ENCODE measurements at places on chromosomes 12 and 14.

DNA sequence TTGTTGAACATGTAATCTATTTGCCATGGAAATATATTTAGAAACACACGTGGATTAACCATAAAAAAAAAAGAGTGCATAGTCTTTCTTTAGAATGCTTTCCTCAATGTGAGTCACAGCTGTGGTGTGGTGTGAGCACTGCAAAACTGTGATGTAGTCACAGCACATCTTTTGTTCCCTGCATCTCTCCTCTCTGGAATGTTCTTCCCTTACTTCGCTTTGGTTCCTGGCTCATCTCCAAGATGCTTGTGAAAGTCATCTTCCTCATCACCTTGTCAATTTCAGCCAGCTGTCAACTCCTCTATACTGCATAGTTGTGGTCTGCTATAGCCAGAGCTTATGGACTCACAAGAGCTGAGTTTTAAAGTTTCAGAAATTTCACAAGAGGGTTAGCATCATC is 60.2 kb downstream of the STAB2 start:
- DNase-seq: no peak

DNA sequence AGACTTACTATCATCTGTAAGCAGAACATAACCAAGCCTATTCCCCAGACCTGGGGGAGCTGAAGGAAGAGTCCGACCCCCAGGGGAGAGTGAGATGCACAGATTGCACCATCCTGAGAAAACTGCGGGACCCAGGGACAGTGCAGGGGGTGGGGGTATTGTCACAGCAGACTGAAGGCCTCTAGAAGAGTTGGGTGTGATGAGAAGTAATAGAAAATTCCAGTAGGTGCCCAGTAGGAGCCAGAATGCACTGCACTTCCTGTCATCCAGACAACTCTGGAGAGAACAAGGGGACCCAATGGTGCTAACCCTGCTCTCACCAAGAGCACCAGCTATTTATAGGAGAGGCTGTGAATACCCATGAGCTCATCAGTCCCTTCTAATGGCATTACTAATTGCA is 190.1 kb downstream of the BCL11B start:
- no peak for DNase-seq

- no peak for DNase-seq
Observed at GRCh38 chr12:48263617-48264016, 60.5 kb upstream of the OR10AD1 start.

GRCh38 chr14:63088865-63089264 is 43.6 kb upstream of the KCNH5 start:
- no peak for DNase-seq

DNA sequence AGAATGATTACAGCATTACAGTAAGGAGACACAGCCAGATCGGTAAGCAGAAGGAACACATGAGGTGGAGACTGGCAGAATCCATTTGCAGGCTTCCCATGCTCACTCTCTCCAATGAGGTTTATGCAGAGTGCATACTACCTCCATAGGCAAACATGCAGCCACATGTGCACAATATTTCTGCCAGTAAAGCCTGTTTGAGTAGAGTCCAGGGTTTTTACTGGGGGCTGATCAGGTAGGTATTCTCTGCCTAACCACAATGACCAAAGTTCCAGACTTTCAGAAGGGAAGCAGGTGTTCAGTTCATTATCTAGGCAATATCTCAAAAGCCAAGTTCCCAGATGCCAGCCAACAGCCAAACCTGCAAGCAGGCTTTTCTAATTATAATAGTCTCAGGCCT is 31.1 kb downstream of the INTS13 start:
- DNase-seq: no peak

DNA sequence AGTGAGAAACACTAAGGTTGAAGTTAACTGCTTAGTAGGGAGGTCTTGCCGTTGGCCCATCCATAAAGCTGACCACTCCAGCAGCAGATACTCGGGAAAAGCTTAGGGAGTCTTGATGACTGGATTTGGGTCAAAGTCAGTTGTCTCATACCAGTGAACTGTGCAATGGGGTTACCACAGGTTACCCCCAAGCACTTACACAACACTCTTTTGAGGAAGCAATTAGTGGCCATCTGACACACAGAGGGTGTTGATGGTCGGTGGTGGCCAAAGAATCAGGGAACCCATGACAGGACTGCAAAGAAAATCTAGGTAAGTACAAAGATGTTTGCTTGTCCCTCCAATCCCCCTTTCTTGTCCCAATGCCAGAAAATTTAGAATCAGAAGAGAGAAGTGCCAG is 410.2 kb downstream of the APAF1 start:
- DNase-seq: no peak

DNA sequence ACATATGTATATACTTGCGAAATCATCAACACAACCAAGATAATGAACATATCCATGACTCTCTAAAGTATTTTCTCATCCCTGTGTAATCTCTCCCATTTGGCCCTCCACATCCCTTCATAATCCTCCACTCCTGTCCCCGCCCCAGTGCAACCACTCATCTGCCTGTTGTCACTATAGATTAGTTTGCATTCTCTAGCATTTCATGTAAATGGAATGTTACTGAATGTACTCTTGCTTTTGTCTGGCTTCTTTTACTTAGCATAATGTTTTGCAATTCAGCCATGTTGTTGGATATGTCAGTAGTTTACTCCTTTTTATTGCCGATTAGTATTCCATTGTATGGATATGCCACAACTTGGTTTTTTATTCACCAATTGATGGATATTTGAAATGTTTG is 99.1 kb downstream of the BICD1 start:
- no peak for DNase-seq

Measured in activated CD8-positive, alpha-beta memory T cell treated with anti-CD3 and anti-CD28 coated beads for 1 hour (primary cell).